Tibial nerve (tissue), 4 donors: ENCODE measurements at places on chromosomes 2 and 18. TPM values are rescaled to one million over a fixed set of nuclear protein-coding genes. Genes with fewer than 3 reads are reported as not detected.
A peak's percentile ranks its signal among the peaks of the same experiment; 100 is the strongest.

DNA sequence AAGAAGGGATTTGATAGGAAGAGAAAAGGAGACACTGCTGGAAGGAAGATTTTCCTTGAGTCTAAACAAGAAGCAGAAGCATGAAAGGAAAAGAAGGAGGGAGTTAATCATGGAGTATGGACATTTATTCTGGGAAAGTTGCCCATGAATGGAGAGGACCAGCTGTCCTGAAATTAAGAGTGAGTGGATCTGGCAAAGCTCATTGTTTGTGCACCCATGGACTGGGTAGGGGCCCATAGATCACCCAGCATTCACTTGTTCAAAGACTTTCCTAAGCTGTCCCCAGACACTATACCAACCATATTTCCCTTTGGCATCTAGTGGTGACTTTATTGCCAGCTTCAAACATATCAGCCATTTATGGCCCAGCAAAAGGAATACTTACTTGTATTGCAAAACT, 422.7 kb downstream of the FBXO15 start:
- H3K4me3 ChIP-seq: no peak overlapping the region
- H3K4me1 ChIP-seq: no peaks in the 10 kb centered on the region
- no peaks in the 10 kb centered on the region for H3K36me3 ChIP-seq
- no peak for DNase-seq

DNA sequence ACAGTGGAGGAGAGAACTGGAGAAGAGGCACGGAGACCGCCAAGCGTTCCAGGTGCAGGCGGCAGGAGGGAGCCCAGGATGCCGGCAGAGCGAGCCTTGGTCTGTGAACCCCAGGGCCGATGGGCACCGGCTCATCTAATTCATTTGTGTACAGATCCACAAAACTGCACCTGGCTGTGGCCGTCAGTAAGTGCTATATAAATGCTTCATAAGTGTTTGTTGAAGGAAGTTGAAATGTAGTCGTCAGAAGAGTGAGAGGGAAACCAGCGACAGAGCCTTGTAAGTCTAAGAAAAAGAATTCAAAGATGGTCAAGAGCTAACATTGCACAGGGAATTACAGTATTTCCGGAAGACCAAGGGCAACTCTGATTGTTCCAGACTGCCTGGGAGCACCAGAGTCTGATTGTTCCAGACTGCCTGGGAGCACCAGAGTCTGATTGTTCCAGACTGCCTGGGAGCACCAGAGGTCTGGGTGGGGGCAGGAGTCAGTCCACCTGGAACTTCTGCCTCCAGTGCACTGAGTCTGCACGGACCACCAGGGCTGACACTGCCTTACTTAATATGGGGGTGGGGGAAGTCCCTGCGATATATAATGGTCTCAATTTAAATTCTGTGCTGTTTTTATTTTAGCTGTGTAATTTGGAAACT, 112.3 kb downstream of the BCL2 start:
- H3K4me3 ChIP-seq: no peak overlapping the region
- H3K36me3 ChIP-seq: no peaks in the 10 kb centered on the region
- H3K4me1 ChIP-seq: peaks cover 32% of the 10 kb centered on the region
- no peak for DNase-seq
- no peak overlapping the region for H3K27ac ChIP-seq

- H3K27ac ChIP-seq: no peak overlapping the region
- no peaks in the 10 kb centered on the region for H3K27me3 ChIP-seq
- no peak overlapping the region for H3K4me3 ChIP-seq
- H3K4me1 ChIP-seq: no peaks in the 10 kb centered on the region
- no peak for DNase-seq
- H3K36me3 ChIP-seq: no peaks in the 10 kb centered on the region
Measured at GRCh38 chr2:142531377-142531776, 346.1 kb upstream of the KYNU start.

- H3K4me1 ChIP-seq: no peaks in the 10 kb centered on the region
- no peaks in the 10 kb centered on the region for H3K27me3 ChIP-seq
- peak overlapping the region; percentile 40 for H3K27ac ChIP-seq
- no peak for DNase-seq
- H3K36me3 ChIP-seq: no peaks in the 10 kb centered on the region
Measured at GRCh38 chr2:22855081-22855480, 529.9 kb upstream of the KLHL29 start.

DNA sequence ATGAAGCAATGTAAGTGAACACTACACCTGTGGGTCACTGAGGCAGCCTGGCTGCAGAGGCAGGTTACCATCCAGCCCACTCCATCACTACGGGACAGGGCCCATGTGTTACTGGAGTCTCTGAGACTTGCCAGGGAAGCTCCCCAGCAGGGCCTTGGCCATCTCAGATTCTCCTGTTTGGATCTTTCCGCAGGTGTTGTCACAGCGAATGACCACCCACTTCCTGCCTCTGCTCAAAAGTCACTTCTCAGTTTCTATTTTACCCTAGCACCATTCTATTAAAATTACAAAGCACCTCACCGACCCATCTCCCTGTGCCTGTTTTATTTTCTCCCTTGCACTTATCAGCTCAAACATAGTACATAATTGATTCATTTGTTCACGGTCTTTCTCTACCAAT, 34.5 kb upstream of the L3MBTL4 start:
- no peaks in the 10 kb centered on the region for H3K27me3 ChIP-seq
- no peaks in the 10 kb centered on the region for H3K4me1 ChIP-seq
- H3K36me3 ChIP-seq: no peaks in the 10 kb centered on the region
- no peak overlapping the region for H3K4me3 ChIP-seq
- DNase-seq: no peak

DNA sequence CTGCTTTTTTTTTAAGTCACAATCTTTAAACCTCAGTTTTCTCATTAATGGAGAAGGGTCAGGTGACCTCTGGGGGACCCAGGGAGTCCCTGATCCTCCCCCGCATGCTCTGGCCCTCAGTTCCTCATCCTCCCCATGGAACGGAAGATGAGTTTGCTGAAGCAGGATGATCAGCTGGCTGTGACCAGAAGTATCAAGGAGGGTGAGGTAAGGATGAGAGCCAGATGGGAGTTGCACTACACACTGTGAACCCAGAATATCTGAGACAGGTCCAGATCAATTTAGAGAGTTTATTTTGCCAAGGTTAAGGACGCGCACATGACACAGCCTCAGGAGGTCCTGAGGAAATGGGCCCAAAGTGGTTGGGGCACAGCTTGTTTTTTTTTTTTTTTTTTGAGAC, 3.8 kb downstream of the CATIP start:
- no peak overlapping the region for H3K4me3 ChIP-seq
- H3K4me1 ChIP-seq: no peaks in the 10 kb centered on the region
- H3K27ac ChIP-seq: no peak overlapping the region
- DNase-seq: no peak
- H3K27me3 ChIP-seq: no peaks in the 10 kb centered on the region

DNA sequence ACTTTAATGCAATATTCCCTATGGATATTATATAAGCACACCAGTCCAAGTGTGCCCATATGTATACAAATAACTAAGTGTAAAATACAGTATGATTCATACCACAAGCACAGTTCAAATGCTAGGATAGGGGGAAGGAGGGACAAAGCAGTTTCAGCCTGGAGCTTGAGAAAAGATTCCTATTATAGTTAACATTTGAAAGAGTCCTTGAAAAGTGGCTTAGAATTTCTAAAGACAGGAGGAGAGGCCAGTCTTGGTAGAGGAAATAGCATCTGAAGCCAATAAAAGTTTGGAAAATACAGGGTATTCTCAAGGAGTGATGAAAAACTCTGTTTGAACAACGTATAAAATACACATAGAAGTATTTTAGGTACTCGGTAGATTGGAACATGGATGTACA, 173.4 kb upstream of the CWC22 start:
- H3K27ac ChIP-seq: no peak overlapping the region
- H3K27me3 ChIP-seq: no peaks in the 10 kb centered on the region
- no peak overlapping the region for H3K4me3 ChIP-seq
- H3K36me3 ChIP-seq: no peaks in the 10 kb centered on the region
- H3K4me1 ChIP-seq: no peaks in the 10 kb centered on the region
- no peak for DNase-seq

DNA sequence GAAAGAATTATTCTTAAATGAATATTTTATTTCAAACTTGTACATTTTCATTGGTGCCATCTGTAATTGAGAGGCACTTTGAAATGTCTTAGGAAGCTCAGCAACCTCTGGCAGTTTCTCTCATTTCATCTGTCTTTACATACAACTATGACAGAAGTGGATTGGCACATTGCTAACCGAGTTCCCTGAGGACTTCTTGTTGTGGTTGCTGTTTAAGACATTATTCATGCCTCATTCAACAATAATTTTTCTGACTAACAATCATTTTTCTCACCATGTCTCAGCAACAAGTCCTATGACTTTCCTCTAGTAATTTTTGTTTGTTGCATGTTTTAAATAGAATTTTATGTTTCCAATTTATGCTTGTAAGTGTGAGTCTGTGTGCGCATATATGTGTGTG, 284.0 kb upstream of the CWC22 start:
- H3K4me3 ChIP-seq: no peak overlapping the region
- no peaks in the 10 kb centered on the region for H3K4me1 ChIP-seq
- no peak overlapping the region for H3K27ac ChIP-seq
- H3K36me3 ChIP-seq: no peaks in the 10 kb centered on the region
- no peaks in the 10 kb centered on the region for H3K27me3 ChIP-seq

- peaks cover 5% of the 10 kb centered on the region for H3K4me1 ChIP-seq
- H3K4me3 ChIP-seq: no peak overlapping the region
- no peaks in the 10 kb centered on the region for H3K27me3 ChIP-seq
- peak; percentile 47 for DNase-seq
Measured at GRCh38 chr2:26982102-26982742, 11.8 kb downstream of the MAPRE3 start.

- no peak overlapping the region for H3K27ac ChIP-seq
- no peak overlapping the region for H3K4me3 ChIP-seq
- no peaks in the 10 kb centered on the region for H3K27me3 ChIP-seq
Measured at GRCh38 chr2:191031256-191031655, 17.3 kb upstream of the STAT1 start.

GRCh38 chr18:22912835-22913234, 20.3 kb upstream of the RBBP8 start:
- no peaks in the 10 kb centered on the region for H3K36me3 ChIP-seq
- no peaks in the 10 kb centered on the region for H3K4me1 ChIP-seq
- H3K4me3 ChIP-seq: no peak overlapping the region
- no peaks in the 10 kb centered on the region for H3K27me3 ChIP-seq

GRCh38 chr18:79393635-79394533, 1.8 kb upstream of the NFATC1 start:
- H3K27me3 ChIP-seq: no peaks in the 10 kb centered on the region
- H3K36me3 ChIP-seq: no peaks in the 10 kb centered on the region
- peak overlapping the region; percentile 91 for H3K27ac ChIP-seq
- H3K4me1 ChIP-seq: no peaks in the 10 kb centered on the region

- no peak overlapping the region for H3K27ac ChIP-seq
- H3K36me3 ChIP-seq: peaks cover 3% of the 10 kb centered on the region
- no peak overlapping the region for H3K4me3 ChIP-seq
- no peaks in the 10 kb centered on the region for H3K27me3 ChIP-seq
Measured at GRCh38 chr2:196924051-196924450, 2.5 kb downstream of the PGAP1 start.

GRCh38 chr2:158777077-158777476, 18.0 kb upstream of the DAPL1 start:
- H3K4me1 ChIP-seq: no peaks in the 10 kb centered on the region
- H3K27me3 ChIP-seq: no peaks in the 10 kb centered on the region
- no peaks in the 10 kb centered on the region for H3K36me3 ChIP-seq
- DNase-seq: no peak
- H3K27ac ChIP-seq: no peak overlapping the region

The SEMA4F gene
- 11.4 TPM for total RNA-seq

The YES1 gene
- total RNA-seq: 47.5 TPM
